ENCODE measurements at places on chromosomes 5 and 9. TPM values are rescaled to one million over a fixed set of nuclear protein-coding genes. Genes with fewer than 3 reads are reported as not detected.
A peak's percentile ranks its signal among the peaks of the same experiment; 100 is the strongest.

DNA sequence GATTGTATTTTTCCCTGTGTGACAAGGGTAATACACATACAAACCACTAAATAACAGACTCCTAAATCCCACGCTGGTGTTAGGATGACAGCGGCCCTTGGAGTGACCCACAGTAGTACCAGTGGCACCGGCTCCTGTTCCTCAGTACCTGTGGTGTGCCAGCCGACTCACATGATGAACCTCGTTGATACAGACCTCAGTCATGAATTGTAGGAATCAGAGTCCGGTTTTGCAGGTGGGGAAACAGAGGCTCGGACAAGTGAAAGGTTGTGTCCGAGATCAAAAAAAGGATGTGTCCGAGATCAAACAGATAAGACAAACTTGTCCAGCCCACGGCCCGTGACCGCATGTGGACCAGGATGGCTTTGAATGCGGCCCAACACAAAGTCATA is 78.0 kb downstream of the AMBP start:
- ATAC-seq, result no peak

The PCDHB5 gene
- not detected for total RNA-seq

DNA sequence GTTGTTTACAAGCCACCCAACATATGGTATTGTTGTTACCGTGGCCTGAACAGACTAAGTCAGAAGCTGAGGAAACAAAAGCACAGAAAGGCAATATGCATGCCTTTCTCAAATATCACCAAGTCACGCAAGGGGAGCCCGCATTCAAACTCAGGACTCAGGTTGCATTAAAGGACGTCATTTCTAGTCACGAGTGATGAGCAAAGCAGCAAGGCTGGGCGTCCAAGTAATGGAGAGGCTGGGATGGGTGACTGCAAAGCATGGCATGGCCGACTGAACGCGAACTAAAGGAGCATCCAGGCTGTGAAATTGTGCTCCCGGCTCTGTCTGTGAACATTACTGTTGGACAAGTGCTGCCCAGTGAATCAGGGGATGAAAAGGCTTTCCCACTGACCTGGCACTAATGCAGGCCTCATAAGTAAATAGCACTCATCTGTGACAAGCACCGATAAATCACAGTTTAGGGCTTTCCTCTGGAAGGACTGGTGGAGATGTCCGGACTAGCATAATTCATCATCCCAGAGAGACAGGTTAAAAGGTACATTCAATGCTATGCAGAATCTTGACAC is 202.8 kb downstream of the SPOCK1 start:
- ATAC-seq, result no peak

DNA sequence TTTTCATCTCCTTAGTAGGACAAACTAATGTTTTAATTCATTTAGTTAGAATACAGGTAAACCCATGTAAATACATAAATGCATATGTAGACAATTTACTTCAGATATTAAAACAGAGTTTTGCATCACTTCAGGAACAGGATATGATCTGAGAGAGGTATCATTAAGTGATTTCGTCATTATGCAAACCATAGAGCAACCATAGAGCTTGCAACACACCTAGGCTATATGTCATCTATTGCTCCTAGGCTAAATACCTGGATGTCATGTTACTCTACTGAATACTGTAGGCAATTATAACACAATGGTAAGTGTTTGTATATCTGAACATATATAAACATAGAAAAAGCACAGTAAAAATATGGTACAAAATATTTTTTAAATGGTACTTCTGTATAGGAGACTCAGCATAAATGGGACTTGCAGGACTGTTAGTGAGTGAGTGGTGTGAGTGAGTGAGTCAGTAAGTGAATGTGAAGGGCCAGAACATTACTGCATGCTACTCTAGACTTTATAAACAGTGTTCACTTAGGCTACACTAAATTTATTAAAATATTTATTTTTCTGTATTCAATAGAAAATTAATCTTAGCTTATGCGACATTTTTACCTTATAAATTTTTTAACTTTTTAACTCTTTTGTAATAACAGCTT is 1377.5 kb upstream of the CDH9 start:
- no peak for ATAC-seq

DNA sequence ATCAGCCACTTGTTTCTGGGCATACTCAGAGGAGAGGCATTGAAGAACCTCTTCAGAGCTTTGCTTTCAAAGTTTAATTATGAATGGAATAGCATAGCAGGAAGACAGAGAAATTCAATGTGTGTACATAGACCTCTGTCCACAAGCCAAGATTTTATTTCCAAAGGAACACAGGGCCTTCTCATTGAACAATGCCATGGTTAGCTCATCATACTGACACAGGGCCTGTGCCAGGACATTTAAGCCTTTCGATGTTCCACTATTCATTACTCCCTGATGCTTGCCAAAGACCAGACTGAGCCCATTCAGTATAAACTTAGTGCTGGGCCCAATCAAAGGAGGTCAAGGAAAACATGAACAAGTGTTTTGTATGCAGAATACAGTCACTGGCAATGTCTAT is 280.8 kb downstream of the FBXL17 start:
- ATAC-seq, result no peak

DNA sequence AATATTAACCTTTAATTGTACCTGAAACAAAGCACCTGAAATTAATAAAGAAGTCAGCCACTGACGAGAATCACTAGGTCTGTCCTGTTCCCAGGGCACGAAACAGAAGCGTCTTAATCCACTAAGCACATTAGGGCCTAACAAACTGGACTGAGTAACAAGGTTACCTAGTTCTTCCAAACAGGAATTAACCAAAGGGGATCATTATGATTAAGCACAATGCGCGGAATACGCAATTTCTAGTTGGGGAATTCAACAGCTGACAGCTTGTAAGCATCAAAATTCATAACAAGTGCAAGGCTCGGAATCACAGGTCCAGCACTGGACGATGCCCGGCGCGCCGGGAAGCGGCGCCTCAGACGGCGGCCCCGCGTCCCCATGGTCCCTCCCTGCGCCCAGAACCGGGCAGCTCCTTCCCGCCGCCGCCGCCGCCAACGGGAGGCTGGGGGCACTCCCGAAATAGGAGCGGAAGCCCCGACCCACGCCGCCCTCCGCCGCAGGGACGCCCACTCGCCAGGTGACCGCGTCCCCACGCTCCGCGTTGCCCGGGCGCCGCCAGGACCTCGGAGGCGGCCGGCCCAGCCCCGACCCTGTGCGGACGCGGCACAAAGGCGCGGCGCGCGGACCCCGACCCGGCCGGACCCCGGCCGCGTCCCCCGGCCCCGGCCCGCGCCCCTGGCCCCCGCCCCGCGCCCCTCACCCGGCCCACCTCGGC is 898 bp downstream of the CAMSAP1 start:
- peak; percentile 5 for ATAC-seq

Data from activated T-helper 17 cell treated with anti-CD3 and anti-CD28 coated beads, Interleukin-2, amount 50 U/mL, for 72 hours (primary cell).